ENCODE measurements at places on chromosomes 4 and X. TPM values are rescaled to one million over a fixed set of nuclear protein-coding genes. Genes with fewer than 3 reads are reported as not detected.
A peak's percentile ranks its signal among the peaks of the same experiment; 100 is the strongest.

Gene TEX13D
- not detected for total RNA-seq

Gene SMIM10L2A
- total RNA-seq, result 0.85 TPM

Gene POLA1
- 37.9 TPM for total RNA-seq

Gene UPF3B
- total RNA-seq, result 3.7 TPM

Gene PAGE2
- total RNA-seq, result not detected

Gene GPR173
- 5.6 TPM for total RNA-seq

Gene FGF2
- total RNA-seq, result 28.6 TPM

Gene PWWP3B
- 4.4 TPM for total RNA-seq

Gene PLAC8
- total RNA-seq, result 4.0 TPM

Gene MSX1
- 4.7 TPM for total RNA-seq

Gene CSAG1
- total RNA-seq, result not detected

Gene SPACA5
- not detected for total RNA-seq

Gene ADGRL3
- 70.1 TPM for total RNA-seq

Gene FATE1
- not detected for total RNA-seq

Gene EPGN
- total RNA-seq, result not detected

Gene SLC25A43
- total RNA-seq, result 12.4 TPM

Gene GPR82
- 0.26 TPM for total RNA-seq

Gene CSAG3
- total RNA-seq, result not detected

Gene RS1
- not detected for total RNA-seq

Gene RASGEF1B
- 15.2 TPM for total RNA-seq

DNA sequence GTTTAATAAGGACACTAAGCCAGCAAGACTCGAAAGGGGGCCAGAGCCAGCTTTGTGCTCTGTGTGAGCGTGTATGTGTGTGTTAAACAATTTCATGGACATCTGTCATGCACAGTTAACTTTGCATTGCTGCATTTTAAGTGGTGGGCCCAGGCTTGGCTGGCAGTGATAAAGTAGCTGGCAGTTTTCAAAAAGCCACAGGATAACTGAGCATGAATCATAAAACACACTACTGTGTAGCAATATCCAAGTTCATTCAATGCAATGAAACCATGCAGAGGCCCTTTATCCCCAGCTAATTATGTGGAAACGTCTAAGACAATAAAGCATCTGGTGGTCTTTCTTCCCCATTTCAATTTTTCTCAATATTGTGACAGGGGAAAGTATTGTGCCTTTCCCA is 132.9 kb downstream of the NKX6-1 start:
- no peak for DNase-seq

DNA sequence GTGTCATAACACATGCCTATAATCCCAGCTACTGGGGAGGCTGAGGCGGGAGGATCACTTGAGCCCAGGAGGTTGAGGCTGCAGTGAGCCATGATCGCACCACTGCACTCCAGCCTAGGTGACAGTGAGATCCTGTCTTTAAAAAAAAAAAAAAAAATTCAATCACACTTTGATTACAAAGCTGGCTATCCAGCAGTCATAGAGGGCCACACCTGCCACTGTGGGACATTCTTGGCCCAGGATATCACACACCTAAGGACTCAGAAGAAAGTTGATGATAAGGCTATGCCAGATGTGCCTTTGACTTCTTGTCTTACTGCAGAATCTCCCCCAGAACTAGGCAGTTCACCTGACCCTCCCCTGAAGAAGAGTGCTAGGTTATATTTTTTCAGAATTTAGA is 122.5 kb upstream of the GALNT7 start:
- DNase-seq, result no peak

DNA sequence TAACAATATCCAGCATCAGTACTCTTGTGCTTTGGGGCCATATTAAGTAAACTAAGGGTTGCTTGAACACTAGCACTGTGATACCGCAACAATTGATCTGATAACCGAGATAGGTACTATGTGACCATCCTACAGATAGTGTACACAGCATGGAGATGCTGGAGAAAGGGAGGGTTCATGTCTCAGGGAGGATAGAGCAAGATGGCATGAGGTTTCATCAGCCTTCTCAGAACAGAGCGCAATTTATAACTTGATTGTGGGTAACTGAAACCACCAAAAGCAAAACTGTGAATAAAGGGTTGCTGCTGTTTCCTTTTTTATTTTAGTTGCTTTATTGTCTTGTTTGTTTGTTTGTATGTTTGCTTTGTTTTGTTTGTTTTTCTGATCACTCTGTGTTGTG is 1449.7 kb downstream of the PCDH7 start:
- DNase-seq, result no peak

- DNase-seq, result no peak
These were observed 229.6 kb upstream of the DIAPH2 start for GRCh38 chrX:96455078-96455477.

DNA sequence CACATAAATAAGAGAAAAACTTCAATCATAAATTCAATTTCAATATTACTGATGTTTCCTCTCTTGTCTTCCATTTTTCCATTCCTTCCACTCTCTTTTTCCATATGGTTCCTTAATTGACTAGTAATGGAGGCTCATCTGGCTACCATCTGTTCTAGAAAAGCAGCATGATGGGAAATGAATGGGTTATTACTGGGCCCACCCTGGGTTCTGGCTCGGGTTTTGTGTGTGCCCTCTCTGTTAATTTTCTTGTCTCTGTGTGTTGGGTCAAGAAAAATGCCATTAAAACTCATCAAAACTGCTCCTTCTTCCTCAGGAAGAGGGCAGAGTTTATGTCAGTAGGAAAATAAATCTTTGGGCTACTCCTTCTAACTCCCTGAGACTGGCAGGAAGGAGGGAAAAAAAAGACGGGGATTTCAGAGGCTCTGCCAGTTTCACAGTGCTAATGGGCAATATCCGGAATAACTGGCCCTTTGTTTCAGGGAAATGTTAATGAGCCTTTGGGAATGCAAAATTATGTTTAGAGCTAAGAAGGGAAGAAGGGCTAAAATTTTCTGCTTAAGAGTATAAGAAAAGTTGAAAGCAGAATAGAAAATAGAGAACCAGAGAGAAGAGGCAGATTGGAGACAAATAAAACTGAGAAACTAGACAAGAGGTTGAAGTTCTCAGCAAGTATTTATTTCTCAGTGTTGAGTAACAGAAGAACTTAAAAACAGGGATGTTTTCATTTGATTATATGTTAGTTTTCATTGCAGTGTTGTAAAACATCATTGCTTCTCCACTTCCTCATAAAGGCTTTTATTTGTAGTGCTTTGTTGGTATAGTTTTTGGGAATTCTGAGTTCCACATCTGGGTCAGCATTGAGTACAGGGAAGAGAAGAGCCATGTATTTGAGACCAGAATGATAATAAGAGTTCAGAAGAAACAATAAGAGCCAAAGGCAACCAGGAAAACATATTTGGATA is 19.7 kb downstream of the GABRB1 start:
- DNase-seq, result no peak

- DNase-seq, result no peak
These were observed 157.3 kb upstream of the LDB2 start for GRCh38 chr4:17055788-17056187.

GRCh38 chr4:139176302-139177048 is 543 bp downstream of the ELF2 start:
- peak; percentile 11 for DNase-seq

- no peak for DNase-seq
These were observed 102.1 kb downstream of the UCHL1 start for GRCh38 chr4:41358647-41359421.

- DNase-seq, result no peak
These were observed 27.1 kb upstream of the STX18 start for GRCh38 chr4:4568806-4569427.

DNA sequence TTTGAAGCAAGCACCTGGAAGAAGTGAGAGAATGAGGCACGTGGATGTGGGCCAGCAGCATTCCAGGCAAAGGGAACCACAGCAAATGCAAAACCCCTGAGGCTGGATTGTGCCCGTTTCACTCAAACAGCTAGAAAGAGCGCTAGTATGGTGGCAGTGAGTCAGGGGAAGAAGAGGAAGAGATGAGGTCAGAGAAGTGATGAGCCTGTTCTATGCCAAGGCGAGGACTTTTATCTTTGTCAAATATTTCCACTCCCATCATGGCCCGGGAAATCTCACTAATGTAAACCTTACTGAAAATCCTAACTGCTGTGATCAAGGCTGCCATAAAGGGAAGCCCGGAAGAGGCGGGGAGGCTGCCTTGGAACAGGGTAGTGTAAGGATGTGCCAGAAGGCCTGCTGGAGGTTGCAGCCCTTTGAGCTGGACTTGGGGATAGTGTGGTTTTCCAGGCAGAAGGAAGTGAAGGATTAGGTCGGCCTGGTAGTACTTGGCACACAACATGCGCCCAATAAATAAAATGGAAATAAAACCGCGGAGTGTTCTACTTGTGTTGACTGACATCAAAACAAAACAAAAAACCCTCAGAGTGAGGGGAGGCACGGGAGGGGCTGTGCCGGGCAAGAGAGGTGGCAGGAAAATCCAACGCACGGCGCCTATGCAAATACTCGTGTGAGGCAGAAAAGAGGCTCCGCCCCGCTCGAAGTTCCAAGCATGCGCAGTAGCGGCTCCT is 1.2 kb upstream of the CDK16 start:
- DNase-seq, result no peak

- no peak for DNase-seq
These were observed 170.1 kb downstream of the WDFY3 start for GRCh38 chr4:84796394-84796793.

DNA sequence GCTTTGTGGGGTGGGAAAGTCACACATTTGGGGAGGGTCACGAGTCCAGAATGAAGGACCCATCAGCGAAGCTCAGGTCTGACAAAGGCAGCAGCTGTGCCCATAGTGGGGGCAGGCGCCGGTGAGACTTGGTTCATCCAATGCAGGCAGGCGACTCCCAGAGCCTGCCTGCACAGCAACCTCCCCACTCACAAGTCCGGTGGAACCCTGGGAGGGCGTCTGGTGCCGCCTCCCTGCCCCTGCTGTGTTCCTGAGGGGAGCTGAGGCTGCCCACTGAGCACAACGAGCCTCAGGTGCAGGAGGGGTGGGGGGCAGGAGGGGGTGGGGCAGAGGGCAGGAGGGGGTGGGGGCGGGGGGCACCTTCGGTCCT is 13.7 kb downstream of the LRPAP1 start:
- no peak for DNase-seq

- DNase-seq, result no peak
These were observed 34.4 kb upstream of the BLTP1 start for GRCh38 chr4:122117743-122118142.

GRCh38 chr4:163959932-163960331 is 465.4 kb downstream of the TMA16 start:
- DNase-seq, result no peak

DNA sequence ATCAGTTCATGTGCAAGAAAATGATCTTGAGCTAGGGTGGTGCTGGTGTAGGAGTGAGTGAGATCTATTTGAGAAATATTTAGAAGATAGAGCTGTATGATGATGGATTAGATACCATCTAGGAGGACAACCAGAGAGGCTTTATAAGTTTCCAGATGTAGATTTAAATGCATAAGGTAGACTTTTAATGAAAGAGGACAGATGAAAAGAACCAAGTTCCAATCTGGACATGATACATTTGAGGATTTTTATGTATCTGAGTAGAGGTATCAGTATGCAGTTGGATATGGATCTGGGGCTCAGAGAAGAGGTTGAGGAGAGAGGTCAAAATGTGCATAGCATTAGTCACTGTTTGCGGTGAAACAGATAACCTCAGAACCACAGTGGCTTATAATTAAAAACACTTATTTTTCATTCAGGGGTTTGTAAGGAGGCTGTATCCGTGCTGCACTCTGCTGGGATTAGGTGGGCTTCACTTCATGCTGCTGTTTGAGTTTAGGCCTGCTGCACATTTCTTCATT is 348.7 kb downstream of the BMPR1B start:
- DNase-seq, result no peak

DNA sequence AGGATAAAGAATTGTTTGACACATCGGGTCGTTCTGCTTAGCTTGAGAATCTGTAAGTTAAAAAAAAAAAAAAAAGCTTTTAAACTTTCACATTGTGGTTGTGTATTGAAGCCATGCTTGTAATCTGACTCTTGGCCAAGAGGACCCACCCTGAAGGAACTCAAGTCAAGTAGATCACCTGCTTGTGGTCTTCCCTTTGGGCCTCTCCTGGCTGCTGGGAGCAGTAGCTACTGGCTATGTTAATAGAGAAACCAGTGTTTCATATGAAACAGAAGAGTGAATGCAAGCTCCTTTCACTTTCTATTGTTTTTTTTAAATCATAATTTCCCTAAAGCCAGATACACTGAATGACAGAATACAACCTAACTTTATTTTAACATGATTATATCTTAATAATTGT is 402.4 kb upstream of the NDST4 start:
- no peak for DNase-seq

DNA sequence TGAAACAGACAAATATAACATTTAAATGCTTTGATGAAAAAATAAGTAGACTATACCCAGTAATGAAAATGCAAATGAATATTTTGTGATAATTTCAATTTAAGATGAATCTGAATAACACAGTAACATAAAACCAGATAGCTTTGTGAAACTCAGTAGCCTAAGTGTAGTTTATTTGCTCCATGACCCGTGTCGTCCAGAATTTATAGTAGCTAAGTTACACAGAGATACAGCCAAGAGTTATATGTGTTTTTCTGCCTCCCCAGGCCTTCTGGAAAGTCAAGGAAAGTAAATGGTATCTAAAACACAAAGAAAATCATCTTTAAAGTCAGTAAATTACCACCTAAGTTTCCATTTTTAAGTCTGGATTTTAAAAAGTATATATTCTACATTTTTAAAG is 26.7 kb downstream of the HPGD start:
- no peak for DNase-seq

- DNase-seq, result no peak
These were observed 66.5 kb downstream of the DMP1 start for GRCh38 chr4:87716371-87717265.

GRCh38 chr4:123581802-123582201 is 185.2 kb downstream of the SPRY1 start:
- DNase-seq, result no peak

DNA sequence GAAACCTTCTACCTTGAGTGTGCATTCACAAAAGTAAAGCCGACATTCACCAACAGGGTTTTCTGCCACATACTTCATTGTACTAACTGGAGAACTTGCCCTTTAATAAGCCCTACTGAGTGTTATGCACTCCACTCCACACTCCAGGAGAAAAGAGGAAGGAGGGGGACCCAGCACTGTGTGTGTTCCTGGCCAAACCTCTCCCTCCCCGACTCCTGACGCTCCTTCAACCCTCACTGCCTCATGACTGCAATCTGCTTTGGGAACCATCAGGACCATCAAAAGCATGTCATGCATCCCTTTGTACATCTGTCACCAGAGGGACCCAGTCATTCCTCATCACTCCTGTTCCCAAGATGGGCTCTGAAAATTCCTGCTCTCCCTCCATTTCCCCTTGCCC is 143.7 kb downstream of the RASL11B start:
- no peak for DNase-seq

DNA sequence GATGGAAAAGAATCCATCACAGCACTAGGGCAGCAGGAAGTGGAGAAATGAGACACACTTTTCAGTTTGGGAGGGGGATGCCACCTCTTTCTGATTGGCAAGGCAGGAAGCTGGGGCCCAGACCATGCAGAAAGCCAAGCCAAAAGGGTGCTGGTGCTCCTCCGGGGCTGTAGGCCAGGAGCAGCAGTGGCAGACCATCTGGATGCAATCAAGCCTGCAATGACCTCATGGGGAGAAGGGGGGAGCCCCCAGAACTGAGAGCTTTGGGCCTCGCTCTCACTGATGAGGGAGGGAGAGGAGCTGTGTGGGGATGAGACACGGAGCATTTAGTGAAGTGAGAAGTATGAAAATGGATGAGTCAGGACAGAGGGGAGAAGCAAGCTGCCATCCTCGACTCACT is 141.3 kb upstream of the NALF2 start:
- no peak for DNase-seq

Measured in urinary bladder (tissue), 4 donors.